ENCODE measurements at places on chromosomes 6 and 20.

DNA sequence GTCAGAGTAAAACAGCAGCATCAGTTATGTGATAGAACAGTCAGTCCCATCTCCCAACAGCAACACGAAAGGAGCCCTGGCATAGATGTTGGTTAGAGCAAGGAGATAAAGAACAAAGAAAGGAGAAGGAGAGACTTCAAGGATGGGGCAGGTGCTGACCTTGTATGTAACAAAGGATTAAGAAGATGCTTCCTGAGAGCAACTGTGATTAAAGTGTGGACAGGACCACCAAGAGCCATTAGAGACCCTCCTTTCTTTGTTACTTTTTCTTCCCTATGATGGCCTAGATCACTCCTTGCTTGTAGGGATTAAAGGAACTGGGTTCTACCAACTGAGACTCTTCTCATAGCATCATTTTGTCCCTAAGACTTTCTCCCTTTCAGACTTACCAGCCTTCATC is 75.2 kb upstream of the GPR6 start:
- DNase-seq = no peak

DNA sequence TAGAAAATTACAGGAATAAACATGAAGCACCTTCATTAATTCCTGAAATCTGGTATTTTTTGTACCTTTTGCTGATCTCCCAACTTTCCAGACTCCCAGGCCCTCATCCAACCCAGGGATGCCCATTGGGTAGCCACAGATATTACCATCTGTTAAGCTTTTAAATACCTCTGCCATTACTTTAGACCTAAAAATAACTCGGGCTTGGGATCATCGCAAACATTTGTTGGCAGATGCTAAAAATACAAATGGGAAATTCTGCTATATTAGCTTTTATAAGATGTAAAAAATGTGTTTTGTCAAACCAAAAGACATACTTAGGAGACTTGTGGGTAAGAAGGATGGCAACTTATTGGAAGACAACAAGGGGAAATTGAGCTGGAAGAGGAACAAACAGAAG is 376.1 kb downstream of the CENPW start:
- DNase-seq = peak; percentile 44

DNA sequence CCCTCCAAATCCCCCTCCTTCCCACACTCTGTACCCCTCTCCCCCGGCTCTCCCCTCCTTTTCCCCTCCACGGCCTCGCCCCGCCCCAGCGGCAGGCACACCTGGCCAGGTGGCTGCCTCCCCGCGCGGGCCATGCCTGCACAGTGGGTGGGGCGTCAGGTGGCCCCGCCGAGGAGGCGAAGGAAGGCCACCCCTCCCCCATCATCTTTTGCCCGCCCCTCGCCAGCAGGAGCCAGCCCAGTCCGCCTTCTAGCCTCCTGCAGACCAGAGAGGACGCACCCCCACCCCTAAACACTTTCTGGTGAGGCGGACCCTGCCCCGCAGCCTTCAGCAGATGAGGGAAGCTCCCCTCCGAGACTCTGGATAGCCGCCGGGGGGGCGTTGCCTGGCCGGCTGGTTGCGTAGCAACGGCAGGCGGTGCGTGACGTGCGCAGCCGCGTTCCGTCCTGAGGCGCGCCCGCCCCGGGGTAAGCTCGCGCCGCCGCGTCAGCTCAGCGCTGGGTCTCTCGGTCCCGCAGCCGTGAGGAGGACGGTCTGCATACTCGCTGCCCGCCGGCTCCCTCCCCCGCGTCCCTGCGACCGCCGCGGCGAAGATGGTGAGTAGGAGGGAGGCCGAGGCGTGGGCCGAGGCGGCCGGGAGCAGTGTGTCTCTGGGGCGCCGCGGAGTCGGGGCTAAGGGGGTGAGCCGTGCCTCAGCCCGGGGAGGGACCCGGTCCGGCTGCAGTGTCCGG is at the start of gene DSTN:
TSS of gene DSTN (plus strand) at position 460 of the 731 bp plus-strand sequence. CDS start at position 594, 134 bp downstream.
- DNase-seq = peak; percentile 98

- DNase-seq = no peak
Observed at GRCh38 chr20:33279261-33279910, 3.6 kb upstream of the BPIFB1 start.

GRCh38 chr6:166625356-166625755 is 1.7 kb downstream of the RPS6KA2 start:
- peak; percentile 68 for DNase-seq

- DNase-seq = no peak
Observed at GRCh38 chr6:125748406-125749172, 843 bp upstream of the HEY2 start.

GRCh38 chr6:134515986-134516385 is 198.1 kb upstream of the SGK1 start:
- no peak for DNase-seq

DNA sequence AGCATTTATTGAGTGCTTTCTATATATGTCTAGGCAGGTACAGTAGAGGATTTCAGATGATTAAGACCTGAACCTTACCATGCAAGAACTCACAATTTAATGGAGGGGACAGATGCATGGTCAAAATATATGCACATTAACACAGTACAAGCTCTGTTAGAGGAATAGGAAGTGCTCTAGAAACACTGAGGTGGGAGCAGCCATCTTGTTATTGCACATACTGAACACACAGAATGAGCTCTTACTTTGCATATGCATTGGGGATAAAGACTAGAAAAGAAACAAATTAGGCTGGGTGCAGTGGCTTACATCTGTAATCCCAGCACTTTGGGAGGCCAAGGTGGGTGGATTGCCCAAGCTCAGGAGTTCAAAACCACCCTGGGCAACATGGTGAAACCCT is 438.3 kb downstream of the UTRN start:
- DNase-seq = no peak

GRCh38 chr20:34928411-34928810 is 27.2 kb downstream of the GSS start:
- DNase-seq = no peak

- no peak for DNase-seq
Observed at GRCh38 chr20:46701057-46701456, 8.4 kb upstream of the SLC2A10 start.

DNA sequence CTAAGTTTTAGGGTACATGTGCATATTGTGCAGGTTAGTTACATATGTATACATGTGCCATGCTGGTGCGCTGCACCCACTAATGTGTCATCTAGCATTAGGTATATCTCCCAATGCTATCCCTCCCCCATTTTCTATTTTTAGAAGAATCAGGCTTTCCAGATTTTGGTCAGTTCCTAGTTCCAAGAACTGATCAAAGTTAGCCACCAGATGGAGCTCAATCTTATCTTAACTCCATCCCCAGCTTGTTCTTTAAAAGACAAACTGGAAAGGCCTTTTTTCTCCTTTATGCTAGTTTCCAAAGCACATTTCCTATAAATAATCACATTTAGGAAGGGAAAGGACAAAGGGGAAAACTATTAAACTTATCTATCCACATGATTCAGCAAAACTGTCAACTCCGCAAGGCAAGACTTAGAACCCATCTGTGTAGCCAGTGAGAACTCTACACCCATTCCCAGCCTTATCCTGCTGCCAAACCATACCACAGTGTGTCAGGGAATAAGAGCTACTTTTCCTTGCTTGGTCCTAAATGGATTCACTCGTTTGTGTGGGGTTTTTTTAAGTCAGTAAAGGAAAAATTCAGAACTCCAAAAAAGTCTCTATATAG is 22.8 kb upstream of the KHDC1 start:
- peak; percentile 67 for DNase-seq

GRCh38 chr6:6588064-6588923 is at the start of gene LY86:
Gene LY86 (plus strand): TSS chr6:6588720. CDS start chr6:6588735, 15 bp downstream.
- no peak for DNase-seq

- DNase-seq = no peak
Observed at GRCh38 chr6:10685092-10685915, 9.1 kb downstream of the C6orf52 start.

- DNase-seq = no peak
Observed at GRCh38 chr6:109912118-109912517, 66.0 kb upstream of the GPR6 start.

DNA sequence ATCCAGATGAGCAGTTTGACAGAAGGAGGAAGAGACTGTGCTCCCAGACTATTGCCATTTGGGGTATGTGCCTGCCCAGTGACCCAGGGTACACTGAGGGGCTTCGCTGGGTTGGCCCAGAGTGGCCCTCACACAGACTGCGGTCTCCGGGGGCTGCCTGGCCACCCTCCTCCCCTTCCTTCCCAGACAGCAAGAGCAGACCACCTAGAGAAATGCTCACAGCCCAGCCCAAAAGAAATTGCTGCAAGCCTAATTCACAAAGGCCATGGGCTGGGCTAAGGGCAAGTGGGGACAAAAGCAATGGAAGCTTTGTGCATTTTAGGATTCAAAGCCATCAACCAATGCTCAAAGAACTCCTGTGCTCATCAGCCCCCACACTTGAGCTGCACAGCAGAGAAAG is 277.6 kb downstream of the CDC5L start:
- DNase-seq = no peak

- DNase-seq = no peak
Observed at GRCh38 chr6:10598084-10598960, 77.2 kb downstream of the GCNT2 start.

GRCh38 chr20:45111799-45112471 is 3.0 kb downstream of the WFDC5 start:
- DNase-seq = peak; percentile 13

GRCh38 chr6:138540468-138540867 is 41.2 kb upstream of the NHSL1 start:
- peak; percentile 97 for DNase-seq

DNA sequence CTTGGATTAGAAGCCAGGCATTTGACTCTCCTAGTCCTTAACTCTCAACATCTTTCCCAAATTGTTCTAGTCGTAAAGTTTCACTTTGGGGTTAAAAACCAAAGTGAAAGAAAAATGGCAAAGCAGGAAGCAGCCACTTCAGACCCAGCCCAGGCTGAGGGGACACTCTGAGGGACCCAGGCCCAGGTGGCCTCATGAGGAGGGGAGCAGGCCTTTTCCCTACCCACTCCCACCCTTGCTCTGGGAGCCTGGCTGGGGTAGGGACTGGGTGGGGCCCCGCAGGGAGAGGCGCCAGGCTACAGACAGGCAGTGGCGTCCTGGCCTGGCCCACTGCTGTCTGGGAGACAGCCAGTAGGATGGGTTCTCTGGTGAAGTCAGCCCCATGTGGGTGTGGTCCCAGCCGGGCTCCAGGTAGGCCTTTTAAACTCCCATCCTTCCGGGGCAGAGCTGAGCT is 68.7 kb upstream of the MYL9 start:
- no peak for DNase-seq

DNA sequence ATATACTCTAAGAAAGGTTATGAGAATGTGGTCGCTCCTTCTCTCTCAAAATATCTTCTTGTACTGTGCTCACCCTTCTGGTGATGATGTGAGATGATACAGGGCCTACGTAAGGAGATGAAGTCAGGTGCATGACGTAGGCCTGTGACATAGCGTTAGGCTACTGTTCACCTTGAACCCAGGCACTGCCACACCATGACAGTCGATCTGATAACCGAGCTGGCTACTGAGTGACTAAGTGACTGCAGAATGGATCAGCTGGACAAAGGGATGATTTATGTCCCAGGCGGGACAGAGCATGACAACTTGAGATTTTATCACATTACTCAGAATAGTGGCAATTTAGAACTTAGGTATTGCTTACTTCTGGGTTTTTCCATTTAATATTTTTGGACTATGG is 11.2 kb downstream of the SLC24A3 start:
- DNase-seq = no peak

- DNase-seq = peak; percentile 70
Observed at GRCh38 chr6:160992061-160992979, 751 bp downstream of the MAP3K4 start.

GRCh38 chr20:2845607-2846006 is 5.1 kb downstream of the VPS16 start:
- DNase-seq = no peak

- peak; percentile 62 for DNase-seq
Observed at GRCh38 chr20:33945391-33946081, 48.2 kb upstream of the RALY start.

GRCh38 chr6:91142154-91142553 is 555.3 kb upstream of the MAP3K7 start:
- no peak for DNase-seq

DNA sequence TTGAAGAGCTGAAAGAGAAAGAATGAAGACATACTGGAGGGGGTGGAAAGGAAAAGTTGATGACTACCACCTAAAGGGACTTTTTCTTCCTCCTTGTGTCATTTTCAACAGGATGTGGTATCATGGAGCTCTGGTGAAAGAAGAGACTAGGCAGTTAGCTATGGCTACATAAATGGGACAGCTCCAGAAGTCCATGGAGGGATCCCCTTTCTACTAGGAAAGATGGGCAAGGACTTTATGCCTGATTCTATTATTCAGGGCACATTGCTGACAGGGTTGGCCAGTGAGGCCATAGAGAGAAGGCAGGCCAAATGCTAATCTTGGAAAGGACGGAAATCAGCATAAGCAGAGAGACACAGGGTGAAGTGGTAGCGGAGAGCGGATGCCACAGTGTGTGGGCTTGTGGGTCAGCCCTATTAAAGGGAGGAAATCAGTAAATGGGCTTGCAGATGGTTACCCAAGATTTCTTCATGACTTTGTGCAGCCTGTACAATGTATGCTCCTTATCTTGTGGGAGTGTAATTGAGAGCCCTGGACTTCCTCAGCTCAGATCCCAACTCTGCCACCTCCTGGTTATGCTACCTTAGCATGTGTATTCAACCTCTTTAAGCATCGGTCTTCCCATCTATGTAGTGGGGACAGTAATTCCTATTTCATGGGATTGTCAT is 77.4 kb upstream of the TMEM170B start:
- DNase-seq = peak; percentile 30

GRCh38 chr6:82068721-82069120 is 178.8 kb downstream of the IBTK start:
- no peak for DNase-seq

DNA sequence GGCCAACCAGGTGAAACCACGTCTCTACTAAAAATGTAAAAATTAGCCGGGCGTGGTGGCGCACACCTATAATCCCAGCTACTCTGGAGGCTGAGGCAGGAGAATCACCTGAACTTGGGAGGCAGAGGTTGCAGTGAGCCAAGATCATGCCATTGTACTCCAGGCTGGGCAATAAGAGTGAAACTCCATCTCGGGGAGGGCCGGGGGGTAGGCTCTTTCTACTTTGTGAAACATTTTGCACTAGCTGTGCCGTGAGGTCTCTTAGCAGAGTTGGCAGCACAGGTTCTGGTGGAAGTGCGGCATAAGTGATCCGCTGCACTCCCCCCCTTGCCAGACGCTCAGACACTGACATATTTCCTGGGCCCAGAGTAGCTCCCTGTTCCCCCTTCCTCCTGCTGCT is 24.5 kb downstream of the PSMG4 start:
- no peak for DNase-seq

DNA sequence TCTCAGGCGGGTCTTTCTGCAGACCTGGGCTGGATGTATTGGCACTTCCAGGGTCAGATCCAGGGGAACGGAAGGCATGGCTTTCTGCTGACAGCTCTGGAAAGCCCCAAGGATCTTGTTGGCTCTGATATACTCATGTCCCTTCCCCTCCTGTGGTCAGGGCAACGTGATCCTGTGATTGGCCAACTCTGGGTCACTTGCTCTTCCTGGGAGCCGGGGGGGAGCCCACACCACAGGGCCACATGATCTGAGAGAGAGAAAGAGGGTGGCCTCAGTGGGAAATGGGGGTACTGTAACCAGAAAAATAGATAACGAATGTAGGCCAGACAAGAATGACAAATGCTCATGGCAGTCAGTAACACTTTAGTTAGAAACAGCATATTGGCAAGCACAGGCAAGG is 223.0 kb downstream of the NFATC2 start:
- DNase-seq = no peak

All from fibroblast of upper back skin (primary cell).